GM12892 (cell line): ENCODE measurements at places on chromosomes 16 and 17.

GRCh38 chr17:40158438-40159013, 18.2 kb downstream of the CASC3 start:
- no peak for DNase-seq

DNA sequence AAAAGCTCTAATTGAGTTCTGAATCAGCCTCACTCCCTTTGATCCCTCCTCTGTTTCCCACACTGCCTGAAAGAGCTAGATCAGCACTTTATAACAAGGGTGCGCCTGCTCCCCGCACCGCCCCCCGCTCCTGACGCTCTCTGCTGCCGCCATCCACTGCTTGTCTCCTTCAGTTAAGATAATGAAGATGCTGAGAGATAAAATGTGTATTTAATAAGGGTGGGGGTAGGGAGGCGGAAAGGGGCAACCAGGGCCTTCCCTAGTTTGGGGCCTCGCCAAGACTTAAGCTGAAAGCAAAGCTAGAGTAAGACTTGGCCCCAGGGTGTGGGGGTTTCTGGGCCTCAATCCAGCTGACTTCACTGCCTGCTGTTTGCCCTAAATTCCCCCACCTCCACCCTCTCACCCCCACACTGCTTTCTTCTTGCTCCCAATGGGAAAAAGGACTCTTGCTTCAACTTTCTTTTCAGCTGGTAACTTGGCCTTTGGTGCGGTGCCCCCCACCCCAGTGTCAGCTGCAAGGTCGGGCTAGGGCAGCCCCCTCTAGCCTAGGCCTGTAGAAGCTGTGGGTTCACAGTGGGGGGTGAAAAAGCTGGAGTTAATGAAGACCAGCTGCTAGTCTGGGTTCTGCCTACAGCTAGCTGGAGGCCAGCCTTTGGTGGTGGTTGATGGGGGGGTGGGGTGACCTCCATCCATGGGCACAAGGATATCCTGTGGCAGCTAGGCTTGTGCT, 1.8 kb upstream of the RARA start:
- DNase-seq: no peak

GRCh38 chr16:15440852-15441251, 6.5 kb downstream of the BMERB1 start:
- no peak for DNase-seq

DNA sequence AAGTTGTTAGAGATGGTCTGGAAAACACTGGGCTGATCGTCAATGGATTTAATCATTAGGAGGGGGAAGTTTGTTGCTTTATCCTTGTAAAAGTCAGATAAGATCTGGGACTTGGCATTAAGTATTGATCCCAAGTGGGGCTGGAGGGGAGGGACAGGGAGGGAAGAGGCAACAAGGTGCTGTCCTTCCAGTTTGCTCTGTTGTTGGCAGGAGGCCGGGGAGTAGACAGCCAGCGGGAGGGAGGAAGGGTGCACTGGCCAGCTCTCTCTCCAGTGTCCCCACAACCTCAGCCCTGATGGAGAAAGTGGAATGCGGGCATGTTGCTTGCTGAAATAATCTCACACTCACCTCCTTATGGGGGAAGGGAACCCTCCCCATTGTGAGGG, 210.2 kb downstream of the CCDC182 start:
- no peak for DNase-seq

- no peak for DNase-seq
Observed at GRCh38 chr17:16911141-16911937, 60.6 kb downstream of the TNFRSF13B start.

DNA sequence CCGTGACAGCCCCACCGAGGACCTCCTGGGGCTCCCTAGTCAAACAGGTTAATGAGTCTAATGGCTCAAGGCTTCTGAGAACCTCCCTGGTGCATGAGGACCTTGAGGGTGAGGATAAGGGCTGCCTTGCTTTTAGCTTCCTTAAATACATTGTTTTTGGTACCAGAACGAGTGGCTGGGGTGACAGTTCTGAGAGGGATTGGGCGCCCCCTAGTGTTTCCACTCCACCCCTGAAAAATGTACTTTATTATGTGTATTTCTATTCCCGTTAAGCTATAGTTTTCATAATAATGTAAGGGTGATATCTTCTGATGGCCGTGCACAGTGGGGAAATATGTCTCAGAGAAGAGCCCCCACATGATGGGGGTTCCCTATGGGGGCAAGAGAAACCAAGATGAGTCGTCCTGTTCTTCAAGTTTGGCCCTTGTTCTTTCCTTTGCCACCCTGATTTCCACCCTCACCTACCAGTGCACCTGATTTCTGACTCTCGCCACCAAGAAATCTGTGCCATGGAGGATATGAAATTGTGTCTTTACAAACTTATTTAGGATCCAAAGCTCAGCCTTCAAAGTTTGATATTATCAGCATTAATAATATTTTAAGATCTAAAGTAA, 14.5 kb upstream of the VWA3A start:
- peak; percentile 25 for DNase-seq

DNA sequence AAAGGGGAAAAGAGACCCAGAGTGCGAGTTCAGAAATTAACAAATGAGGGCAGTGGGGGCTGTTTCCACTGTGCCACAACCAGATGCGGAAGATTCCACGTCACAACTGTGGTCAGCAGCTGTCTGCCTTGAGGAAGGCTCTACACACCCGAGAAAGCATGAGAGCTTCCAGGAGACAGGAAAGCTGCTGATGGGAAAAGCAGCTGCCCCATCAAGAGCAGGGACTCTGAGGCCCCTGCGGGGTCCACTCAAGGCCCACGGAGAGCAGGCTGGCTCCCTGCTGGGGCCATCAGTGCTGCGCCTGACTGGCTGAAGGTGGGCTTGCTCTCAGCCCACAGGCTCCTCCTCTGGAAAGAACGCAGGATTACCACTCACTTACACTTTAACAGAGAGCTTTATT, 14.8 kb upstream of the TRAP1 start:
- DNase-seq: no peak

- DNase-seq: no peak
Observed at GRCh38 chr16:67039260-67040020, 10.5 kb downstream of the CBFB start.

GRCh38 chr17:72697602-72698146, 394.8 kb downstream of the SLC39A11 start:
- no peak for DNase-seq

DNA sequence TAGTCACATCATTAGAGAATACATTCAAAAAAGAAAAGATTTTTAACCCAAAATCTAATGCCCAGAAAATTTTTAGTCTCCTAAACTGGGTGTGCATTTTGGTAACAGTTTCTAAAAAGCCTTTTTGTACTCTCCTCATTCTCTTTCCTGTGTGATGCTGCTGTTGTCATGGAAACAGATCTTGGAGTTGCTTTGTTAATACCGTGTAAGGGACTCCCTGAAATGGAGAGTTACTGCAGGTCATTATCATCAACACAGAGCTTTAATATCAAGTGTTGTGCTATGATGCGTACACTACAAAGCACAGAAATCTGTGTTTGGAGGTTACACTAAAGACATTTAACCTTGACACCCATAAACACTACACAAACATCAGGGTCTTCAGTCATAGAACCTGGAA, 216.3 kb downstream of the PRKCA start:
- no peak for DNase-seq

GRCh38 chr16:9114112-9114511, 22.7 kb downstream of the HAPSTR1 start:
- DNase-seq: no peak

- DNase-seq: no peak
Observed at GRCh38 chr17:34220752-34221395, 34.2 kb upstream of the CCL2 start.

DNA sequence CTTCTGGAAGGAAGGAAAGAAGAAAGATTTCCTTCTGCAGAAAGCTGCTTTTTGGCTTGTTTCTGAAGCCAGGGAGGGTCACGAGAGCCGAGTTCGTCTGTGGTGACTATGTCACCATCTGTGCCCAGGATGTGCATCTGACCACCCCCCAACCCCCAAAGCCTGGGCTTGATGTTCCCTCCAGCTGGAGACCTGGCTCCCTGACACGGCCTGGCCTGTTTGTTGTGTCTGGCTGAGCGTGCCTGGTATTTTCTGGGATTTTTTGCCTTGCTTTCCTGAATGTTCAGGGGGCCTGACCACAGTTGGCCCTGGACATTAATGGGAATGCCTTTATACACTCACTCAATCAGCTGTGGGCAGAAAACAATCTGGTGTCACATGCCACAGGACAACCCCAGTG, 38.9 kb downstream of the LGALS9 start:
- no peak for DNase-seq

GRCh38 chr17:7260651-7261378, 1.5 kb downstream of the CLDN7 start:
- DNase-seq: no peak

- DNase-seq: no peak
Observed at GRCh38 chr16:83689385-83689831, 118.4 kb upstream of the HSBP1 start.

DNA sequence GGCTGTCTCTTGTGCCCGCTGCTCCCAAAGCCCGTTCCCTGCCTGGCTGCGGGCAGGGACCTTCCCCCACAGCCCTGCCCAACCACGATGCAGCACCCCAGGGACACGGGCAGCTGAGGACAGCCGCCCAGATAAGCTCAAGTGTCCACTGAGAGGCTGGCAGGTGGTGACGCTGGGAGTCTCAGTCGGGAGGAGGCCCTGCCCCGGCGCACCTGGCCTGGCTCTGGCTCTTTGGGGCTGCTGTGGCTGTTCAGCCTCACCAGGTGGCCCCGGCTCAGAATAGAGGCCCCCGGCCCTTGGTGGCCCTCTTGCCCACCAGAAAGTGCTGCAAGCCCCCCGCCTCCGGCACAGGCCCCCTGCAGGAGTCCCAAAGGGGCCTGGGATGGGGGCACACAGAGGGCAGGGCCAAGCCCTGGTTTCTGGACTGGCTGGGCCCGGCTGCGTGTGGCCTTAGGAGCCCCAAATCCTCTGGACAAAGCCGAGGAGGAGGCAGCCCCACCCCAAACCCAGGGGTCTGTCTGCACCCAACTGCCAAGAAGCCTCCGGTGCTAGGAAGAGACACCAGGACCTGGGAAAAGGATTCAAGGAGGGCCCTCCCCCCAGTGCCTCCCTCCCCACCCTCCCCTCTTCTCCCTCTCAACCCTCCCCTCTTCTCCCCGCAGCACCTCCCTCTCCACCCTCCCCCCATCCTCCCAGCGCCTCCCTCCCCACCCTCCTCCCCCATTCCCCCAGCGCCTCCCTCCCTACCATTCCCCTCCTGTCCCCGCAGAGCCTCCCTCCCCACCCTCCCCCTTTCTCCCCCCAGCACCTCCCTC, 5.3 kb downstream of the NTHL1 start:
- no peak for DNase-seq

DNA sequence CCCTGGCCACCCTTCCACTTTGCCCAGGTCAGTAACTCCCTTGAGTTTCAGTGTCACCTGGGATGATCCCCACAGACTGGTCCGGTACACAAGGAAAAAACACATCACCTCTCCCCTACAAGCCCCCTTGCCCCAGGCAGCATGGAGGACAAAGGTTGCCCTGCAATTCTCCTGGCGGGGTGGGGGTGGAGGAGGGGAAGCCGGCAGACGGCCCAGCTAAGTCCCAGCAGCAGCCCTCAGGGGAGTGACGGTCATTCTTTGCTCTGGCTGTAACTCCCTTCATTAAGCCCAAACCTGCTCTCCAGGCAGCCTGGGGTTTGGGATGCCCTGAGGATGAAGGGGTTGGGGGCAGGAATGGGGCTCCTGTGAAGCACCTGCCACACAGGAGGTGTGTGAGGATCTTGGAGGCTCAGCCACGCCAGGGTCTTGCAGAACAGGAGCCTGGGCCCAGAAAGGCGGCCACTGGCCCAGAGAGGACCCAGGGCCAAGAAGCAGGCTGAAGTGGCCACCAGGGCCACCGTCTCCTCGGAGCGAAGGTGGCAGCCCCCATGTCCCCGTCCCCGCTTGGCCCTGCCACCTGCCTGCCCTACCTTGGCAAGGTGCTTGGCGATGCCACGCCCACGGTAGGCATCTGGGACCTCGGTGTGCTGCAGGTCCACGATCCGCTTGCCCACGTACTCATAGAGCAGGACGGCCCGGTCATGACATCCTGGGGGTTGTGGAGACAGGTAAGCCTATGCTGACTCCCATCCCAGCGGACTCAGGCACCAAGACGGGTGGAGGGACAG, 9.5 kb downstream of the NATD1 start:
- DNase-seq: no peak

DNA sequence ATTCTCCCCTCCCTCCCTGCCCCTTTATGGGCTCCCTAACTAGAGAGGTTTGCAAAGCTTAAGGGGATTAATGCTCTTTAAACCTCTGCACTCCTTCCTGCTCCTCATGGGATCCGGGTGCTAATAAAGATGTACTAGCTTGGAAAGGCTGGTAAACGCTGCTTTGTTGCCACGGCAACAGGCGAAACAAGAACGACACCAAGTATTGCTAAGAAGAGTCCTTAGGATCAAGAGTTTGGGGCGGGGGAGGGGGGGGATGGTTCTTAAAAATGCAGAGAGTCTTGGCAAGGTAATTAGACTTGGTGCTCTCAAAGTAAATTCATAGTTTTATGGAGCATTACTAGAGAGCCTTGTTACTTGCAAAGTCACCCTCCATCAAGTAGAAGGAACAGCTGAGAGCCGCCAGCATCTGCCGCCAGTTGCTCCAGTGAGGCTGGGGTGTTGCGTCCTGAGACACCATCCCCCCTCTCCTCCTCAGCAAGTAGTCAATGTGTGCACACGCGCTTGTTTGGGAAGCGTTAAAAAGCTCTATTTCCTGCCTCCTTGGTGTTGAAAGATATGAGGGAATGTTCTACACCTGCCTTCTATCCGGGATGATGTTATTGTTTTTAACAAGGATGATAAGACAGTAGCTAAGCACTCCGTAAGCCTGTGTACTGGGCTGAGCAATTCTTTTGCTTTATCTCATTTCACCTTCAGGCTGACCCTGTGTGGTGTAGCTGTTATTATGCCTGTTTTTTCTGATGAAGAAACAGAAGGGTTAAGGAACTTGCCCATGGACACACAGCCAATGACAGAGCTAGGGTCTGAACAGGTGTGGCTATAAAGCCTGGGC, 190.9 kb downstream of the CCDC182 start:
- no peak for DNase-seq

DNA sequence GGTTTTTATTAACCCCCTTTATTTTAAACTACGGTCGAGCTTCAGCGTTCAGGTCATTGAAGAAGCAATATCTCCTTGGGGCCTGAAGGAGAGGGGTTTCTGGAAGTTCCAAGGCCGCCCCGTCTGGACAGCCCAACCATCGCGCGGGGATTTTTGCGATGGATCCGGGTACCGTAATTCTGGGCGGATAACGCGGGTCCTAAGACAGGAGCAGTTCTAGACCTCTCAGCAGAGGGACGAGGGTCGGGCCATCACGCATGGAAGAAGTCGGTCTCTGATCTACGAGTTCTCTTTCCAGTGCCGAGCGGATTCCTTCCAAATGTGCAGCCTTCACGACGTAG, 3.6 kb downstream of the BORCS6 start:
- DNase-seq: no peak

- no peak for DNase-seq
Observed at GRCh38 chr17:82386881-82387704, 15.5 kb downstream of the UTS2R start.

DNA sequence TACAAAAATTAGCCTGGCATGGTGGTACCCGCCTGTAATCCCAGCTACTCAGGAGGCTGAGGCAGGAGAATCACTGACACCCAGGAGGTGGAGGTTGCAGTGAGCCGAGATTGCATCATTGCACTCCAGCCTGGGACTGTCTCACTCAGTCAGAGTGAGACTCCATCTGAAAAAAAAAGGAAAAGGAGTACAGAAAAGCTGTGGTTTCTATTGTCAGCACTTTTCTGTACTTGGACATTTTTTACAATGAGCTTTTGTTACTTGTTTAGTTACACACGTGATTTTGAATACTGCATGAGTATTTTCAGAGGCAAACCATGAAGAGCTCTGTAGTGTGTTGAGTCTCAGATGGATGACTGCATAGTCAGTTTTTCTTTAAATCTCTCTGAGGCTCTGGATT, 26.3 kb downstream of the ZC3H18 start:
- DNase-seq: no peak
